Kidney (tissue), 22 donors: ENCODE measurements at places on chromosomes 12 and 14. TPM values are rescaled to one million over a fixed set of nuclear protein-coding genes. Genes with fewer than 3 reads are reported as not detected.

- no peak for DNase-seq
These were observed 238.3 kb downstream of the SLC41A2 start for GRCh38 chr12:104719700-104720338.

GRCh38 chr14:103091041-103091882 lies 3.3 kb upstream of the EXOC3L4 start:
- peak; percentile 89 for DNase-seq

GRCh38 chr12:46354111-46354801 lies 18.3 kb downstream of the SLC38A2 start:
- peak; percentile 27 for DNase-seq

- no peak for DNase-seq
These were observed 35.1 kb upstream of the RPL10L start for GRCh38 chr14:46686652-46687051.

DTD2 gene
- 16.2 TPM for total RNA-seq
